Nucleus accumbens (tissue), 56 donors: ENCODE measurements at places on chromosomes 4 and X.

DNA sequence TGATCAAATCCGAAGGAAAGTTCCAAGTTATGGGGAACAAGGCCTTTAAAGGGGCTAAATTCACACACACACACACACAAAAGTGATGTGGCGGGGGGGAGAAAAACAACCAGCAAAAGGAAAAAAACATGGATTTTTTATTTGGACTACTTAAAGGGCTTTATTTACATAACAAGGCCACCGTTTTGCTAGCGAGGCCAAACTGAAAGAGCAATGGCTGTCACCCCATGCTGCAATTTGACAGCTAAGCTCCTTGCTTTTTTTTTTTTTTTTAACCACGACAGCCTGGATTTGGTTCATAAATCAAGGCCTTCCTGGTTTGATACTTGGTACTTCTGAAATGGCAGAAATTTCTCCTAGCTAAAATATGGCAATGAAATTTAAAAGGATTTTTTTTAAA, 99.6 kb upstream of the PTCHD1 start:
- DNase-seq: no peak

DNA sequence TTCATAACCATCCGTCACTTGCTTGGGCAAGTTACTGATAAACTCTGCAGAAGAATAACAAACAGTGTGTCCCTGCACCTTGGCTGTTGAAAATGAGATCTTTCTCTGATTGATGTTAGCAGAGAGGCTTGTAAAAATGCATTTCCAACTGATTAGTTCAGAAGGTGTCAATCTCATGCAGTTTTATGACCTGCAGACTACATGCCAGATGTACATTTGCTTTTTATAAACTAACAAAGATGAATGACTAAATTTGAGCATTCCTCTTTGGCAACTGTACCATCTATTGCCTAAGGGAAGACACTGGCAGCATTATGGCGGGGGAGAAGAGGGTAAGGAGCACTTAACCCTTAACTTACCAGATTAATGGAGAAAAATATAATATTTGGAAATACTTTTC, 192.8 kb downstream of the DCTD start:
- no peak for DNase-seq

- no peak for DNase-seq
Observed at GRCh38 chr4:24489870-24490269, 94.5 kb downstream of the DHX15 start.

GRCh38 chr4:120316416-120316815, 249.8 kb upstream of the MAD2L1 start:
- DNase-seq: no peak

GRCh38 chrX:21806691-21807090, 32.7 kb upstream of the MBTPS2 start:
- no peak for DNase-seq

- DNase-seq: no peak
Observed at GRCh38 chr4:89427782-89428181, 120.2 kb upstream of the GPRIN3 start.

DNA sequence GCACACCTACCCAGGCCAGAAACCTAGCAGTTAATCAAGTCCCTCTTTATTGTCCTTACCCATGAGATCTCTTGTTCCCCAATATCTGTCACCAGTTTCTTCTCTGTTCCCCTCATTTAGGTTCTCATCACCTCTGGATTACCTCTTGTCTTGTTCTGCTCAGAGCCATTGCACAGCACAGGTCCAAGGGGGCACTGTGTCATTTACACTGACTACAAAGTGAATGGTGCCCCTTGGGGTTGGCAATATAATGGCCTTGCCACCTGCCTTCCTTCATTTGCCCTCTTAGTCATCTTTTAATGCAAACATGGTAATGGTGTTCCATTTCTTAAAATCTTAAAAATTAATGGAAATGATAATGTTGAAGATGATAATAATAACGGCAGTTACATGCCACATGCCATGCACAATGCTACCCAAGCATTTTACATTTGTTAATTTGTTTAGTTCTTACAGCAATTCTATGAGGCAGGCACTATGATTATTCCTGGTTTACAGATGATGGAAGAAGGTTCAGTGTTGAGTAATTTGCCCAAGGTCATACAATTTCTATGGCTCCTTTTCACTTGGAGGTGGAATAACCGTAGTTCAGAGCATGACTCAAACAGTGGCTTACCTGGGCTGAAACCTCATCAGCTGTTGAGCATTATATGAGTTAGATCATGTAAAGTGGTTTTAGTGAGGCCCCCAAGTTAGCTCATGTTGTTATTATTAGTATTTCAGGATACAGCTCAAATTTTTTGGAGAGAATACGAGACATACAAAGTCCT, 117.9 kb downstream of the RASL11B start:
- DNase-seq: no peak
